ENCODE measurements at places on chromosomes 13 and 19.
A peak's percentile ranks its signal among the peaks of the same experiment; 100 is the strongest.

GRCh38 chr13:100044936-100045335 lies 44.0 kb upstream of the PCCA start:
- no peak for DNase-seq

DNA sequence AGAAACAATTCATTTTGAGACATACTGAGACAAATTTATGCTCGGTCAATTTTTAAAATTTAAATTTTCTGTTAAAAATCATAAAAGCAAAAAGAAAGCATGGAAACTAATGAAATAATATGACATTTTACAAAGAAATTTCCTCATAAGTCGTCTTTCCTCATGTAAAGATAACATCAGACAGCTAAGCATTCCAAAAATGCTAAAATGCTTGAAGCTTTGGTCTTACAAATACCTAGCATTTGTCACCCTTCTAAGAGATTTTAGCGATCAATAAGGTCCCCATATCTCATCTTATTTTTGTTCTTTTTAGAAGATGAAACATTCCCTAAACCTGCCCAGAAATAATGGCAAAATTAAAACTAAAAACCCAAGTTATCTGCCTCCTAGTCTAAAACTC lies 68.5 kb upstream of the FREM2 start:
- DNase-seq: no peak

- no peak for DNase-seq
Measured at GRCh38 chr13:83819611-83820010, 62.7 kb downstream of the SLITRK1 start.

GRCh38 chr13:46630431-46631178 lies 77.6 kb downstream of the LRCH1 start:
- no peak for DNase-seq

DNA sequence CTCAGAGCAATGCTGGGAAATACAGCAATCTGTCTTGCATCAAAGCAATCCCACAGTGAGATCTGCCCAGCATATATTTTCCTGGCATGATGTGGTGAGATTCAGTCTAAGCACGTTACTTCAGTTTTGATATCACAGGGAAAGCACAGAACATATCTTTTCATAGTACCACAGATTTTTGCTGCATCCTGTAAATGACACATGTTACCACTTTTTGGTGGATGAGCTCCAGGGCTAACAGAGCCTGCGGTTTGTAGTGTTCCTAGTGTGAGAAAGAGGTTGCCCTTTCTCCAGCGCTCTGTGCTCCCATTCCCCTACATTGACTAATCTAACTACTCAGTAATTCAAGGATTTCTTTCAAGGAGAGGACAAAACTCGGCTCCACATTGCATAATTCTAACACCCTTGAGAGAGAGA lies 409.0 kb downstream of the GPC6 start:
- no peak for DNase-seq

- no peak for DNase-seq
Measured at GRCh38 chr19:2014731-2015607, 545 bp downstream of the BTBD2 start.

DNA sequence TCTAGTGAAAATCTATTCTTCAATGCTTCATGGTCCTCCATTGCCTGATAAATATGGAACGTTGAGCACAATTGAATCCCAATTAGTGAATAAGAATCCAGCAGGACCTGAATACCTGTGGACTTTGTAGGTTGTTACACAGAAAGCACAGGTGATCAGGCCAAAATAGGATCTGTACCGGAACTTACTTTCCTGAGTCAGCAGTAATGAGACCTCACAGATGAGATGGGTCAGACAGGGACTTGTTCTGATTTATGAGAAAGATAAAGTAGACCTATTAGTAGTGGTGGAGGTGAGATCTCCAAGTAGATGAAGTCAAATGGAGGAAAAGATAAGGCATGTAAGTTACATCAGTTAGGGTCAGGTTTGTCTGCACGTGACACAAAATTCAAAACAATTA lies 351.1 kb downstream of the MTUS2 start:
- DNase-seq: no peak

GRCh38 chr13:96011291-96011872 lies 41.8 kb downstream of the UGGT2 start:
- no peak for DNase-seq

- no peak for DNase-seq
Measured at GRCh38 chr13:46166947-46167610, 14.9 kb downstream of the LCP1 start.

DNA sequence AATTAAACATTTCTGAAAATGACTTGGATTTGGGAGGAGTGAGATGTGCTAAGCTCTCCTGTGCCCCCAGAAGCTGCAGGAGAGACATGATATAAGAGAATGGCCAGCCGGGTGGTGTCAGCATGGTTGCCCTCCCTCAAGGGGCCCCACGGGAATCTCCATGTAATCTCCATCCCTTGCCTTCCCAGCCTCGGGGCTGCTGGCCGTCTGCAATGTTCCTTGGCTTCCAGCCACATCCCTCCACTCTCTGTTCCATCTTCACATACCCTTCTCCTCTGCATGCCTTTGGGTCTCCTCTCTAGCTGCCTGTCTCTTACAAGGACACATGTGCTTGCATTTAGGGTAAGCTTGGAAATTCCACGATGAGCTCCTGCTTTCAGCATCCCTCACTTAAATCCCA lies 172.0 kb downstream of the TSHZ3 start:
- DNase-seq: no peak

DNA sequence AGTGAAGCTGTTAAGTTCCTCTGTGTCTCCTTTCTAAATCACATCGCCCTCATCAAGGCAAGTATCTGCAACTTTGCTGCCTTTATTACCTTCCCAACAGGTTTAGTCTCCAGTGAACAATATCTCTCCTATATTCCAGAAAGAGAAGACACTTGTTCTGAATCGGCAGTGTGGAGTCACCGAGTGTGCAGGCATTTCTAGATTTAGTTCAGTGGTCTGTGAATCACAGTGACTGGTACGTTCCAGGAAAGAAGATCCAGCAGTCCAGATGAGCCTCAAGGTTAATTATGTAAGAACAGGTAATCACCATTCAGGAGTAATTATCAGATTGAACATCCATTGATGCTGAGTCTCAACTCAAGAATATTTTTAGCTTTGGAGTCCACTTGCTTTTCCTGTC lies 497.0 kb downstream of the FOXO1 start:
- DNase-seq: no peak

GRCh38 chr19:1105008-1105872 lies 1.4 kb downstream of the GPX4 start:
- no peak for DNase-seq

DNA sequence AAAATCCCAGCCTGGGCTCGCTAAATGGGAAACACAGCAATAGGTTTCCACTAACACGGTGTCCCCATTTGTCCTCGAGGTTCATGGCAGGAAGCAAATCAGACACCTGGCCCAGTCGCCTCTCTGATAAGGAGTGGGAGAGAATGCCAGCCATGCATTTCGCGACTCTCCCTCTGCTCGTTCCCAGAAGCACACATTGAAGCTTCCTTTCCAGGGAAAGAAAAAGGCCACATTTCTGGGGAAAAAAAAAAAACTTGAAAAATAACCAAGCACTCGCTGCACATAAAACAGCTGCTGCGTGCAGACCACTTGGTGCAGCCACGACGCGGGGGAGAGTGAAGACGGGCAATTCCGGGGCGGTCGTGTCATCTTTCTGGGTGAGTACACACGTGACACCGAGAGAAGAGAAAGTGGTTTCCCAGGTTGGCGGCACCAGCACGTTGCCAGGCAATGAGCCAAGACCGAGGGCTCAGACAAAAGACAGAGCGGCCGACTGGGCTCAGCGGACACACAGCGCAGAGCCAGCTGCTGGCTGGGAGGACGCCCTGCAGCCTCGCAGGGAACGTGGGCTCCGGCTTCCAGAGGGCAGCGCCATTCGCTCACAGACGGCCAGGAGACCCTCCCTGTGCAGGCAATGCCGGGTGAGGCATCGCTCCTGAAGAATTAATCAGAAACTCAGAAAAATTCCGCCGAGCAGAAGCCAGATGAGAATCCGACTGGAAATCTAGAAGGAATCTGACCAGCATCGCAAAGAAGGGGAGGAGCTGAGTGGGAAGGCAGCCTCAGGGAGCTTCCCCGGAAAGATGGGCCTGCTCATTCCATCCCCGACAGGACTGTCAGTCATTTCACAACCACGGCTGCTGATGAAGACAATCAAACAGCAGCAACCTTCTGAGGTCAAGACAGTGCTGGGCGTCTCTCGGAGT lies 83.2 kb upstream of the IRS2 start:
- no peak for DNase-seq

- no peak for DNase-seq
Measured at GRCh38 chr19:41407271-41407670, 9.7 kb downstream of the BCKDHA start.

- DNase-seq: no peak
Measured at GRCh38 chr13:42007844-42008243, 40.6 kb upstream of the DGKH start.

- no peak for DNase-seq
Measured at GRCh38 chr19:2762783-2763496, 20.1 kb downstream of the SGTA start.

DNA sequence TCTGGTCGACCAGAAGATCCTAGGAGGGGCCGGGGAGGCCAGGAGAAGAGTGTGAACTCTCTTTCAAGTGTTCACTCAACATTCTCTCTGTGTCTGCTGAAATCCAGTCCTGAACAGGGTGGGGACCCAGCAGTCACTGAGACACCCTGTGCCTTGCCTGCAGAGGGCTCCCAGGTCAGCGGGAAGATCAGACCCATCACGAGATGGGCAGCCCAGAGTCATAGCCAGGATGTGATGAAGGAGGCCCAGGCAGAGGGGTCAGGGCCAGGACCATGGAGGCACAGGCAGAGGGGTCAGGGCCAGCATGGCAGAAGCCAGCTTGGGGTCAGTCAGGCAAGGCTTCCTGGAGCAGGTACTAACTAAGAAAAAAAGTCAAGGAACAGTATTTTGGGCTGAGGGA lies 9.4 kb downstream of the NUMBL start:
- no peak for DNase-seq

GRCh38 chr19:18119717-18120105 lies 22.1 kb downstream of the MAST3 start:
- DNase-seq: no peak

- no peak for DNase-seq
Measured at GRCh38 chr19:28691683-28692082, 521.3 kb downstream of the UQCRFS1 start.

DNA sequence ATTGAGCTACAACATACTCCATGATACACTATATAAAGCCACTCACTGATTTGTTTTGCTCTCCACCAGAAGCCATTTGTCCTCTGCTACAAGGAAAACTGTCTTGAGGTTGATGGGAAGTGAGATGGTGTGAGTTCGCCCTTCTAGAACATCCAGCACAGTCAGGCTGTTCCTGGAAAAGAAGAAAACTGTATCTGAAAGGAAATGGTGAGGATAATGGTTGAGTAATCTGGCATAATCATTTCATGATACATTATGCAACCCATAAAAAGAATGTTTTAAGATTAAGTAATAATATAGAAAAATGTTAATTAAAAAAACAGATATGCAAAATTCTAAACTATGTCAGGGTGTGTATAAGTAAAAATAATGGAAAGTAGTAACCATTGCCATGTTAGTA lies 233.9 kb downstream of the RGCC start:
- no peak for DNase-seq

DNA sequence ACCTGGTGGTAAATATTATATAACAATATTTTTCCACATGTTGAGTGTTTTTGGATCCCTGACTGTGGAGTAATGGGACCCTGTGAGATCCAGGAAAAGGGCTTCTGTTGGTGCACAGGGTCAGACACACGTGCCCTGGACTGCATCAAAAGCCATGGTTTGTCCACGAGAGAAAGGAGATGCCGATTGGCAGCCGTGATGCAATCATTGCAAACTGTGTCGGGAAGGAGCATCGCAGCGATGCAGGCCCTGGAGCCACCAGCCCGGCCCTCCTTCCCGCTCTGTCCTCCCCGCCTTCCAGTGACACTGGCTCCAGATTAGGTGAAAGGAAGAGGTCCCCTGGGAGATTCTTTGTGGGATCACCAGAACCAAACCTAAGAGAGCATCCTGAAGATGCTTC lies 9.1 kb downstream of the COL4A2 start:
- DNase-seq: no peak

DNA sequence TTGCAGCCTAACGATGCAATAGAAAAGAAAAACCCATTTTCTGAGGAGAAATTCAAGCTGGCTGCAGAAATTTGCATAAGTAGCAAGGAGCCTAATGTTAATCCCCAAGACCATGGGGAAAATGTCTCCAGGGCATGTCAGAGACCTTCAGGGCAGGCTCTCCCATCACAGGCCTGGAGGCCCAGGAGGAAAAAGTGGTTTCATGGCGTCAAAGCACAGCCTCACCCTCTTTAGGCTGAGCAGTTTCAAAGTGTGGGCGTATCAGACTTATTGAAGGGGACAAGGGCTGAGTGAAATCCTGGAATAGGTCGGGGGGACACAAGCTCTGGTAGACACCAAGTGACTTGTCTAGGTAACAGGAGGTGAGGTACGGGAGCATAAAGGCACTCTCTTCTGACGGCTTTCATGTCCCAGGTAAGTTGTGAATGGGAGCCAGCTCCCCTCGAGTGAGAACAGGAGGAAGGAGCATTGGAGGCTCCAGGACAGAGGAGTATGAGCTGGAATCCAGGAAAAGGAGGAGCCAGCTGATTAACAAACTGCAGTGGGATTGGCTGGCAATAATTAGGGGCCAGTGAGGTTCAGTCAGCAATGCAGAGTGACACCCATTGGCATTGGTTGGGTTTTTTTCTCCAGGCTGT lies 35.8 kb downstream of the MRPL57 start:
- DNase-seq: no peak

- DNase-seq: no peak
Measured at GRCh38 chr13:110798081-110798994, 84.8 kb downstream of the ING1 start.

GRCh38 chr19:47093841-47094240 lies 19.7 kb downstream of the ZC3H4 start:
- DNase-seq: no peak

GRCh38 chr19:30696514-30696913 lies 324.3 kb downstream of the ZNF536 start:
- DNase-seq: no peak

GRCh38 chr19:52171321-52172169 lies at the start of gene ZNF836:
Gene ZNF836, minus strand, starts transcription at chr19:52171621. Its CDS starts 3,549 bp downstream, at chr19:52168072.
- peak; percentile 77 for DNase-seq

DNA sequence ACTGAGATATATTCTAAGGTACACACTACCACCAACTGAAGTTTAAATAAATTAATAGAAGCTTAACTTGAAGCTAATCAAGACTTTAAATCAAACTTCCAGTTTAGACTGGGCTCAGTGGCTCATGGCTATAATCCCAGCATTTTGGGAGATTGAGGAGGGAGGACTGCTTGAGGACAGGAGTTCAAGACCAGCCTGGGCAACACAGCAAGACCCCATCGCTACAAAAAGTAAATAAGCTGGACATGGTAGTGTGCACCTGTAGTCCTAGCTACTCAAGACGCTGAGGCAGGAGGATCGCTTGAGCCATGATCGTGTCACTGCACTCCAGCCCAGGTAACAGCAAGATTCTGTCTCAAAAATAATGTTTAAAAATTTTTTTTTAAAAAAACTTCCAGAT lies 8.6 kb downstream of the KPNA3 start:
- DNase-seq: no peak
